GM13977 (cell line): ENCODE measurements at places on chromosomes 13 and 19.
A peak's percentile ranks its signal among the peaks of the same experiment; 100 is the strongest.

DNA sequence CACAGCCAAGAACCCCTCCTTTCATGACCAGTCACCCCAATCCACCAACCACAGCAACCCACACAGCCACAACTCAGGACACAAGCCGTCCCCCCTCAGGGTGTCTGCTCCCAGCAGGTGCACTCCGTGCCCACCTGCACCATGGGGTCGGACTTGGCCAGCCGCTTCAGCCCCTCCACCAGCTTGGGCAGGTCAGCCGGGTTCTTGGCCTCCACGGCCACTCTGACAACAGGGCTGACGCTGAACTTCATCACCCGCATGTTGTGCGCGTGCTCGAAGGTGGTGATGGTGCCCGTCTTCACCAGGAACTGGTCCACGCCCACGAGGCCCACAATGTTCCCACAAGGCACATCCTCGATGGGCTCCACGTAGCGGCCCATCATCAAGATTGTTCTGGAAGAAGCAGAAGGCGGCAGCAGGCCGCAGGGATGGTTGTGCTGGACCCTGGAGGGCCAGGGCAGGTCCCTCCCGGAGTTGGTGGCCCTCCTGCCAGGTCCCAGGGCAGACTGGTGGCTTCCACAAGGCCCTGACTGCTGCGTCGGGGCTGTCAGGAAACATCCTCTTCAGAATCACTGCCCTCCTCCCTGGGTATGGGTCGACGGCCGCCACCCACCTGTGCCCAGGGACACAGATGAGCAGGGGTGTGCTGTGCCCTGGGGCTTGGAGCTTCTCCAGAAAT lies 5.5 kb downstream of the EEF2 start:
- DNase-seq: no peak

- no peak for DNase-seq
Observed at GRCh38 chr19:16856091-16856490, 26.9 kb downstream of the SIN3B start.

DNA sequence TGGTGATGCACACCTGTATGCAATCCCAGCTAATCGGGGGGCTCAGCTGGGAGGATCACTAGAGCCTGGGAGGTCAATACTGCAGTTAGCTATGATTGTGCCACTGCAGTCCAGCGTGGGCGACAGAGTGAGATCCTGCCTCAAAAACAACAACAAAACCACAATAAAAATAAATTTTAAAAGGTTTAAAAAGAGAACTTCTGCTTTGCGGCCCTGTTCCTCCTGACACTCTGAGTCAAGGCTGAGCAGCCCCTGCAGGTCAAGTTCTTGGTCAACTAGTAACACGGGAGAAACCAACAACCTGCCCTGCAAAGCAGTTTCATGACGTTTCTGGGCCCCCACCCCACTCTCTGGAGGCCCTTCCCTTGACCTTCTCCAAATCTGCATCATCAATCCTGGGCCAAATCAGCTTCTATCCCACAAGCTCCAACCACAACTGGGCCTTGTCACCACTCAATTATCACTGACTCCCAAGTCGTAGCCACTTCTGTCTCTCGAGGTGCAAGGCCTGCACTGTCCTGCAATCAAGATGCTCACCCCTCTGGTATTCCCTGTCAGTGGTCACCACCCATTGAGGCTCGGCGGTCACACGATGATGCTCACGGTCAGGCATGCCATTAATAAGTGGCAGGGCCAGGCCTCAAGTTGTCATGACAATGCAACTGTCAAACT lies 7.5 kb downstream of the ELAVL1 start:
- DNase-seq: no peak

- DNase-seq: peak; percentile 74
Observed at GRCh38 chr19:5718579-5719273, 1.2 kb downstream of the LONP1 start.

DNA sequence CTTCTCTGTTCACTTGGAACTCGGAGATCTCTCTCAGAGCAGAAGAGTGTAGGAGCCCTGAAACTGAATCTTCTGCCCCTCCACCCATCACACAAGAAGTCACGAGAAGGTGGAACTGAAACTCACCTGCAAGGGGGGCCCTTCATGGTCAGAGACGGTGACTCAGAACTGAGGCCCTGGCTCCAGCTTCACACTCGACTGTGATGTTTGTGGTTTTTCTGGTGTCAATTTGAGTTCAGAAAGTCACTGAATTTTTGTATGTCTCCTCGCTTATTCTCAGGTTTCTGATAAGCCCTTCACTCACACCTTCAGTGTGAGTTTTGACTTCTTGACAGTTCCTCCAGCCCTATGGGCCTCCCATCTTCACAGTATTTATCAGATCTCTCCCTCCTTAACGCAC lies 23.1 kb downstream of the SIGLEC5 start:
- DNase-seq: peak; percentile 87

DNA sequence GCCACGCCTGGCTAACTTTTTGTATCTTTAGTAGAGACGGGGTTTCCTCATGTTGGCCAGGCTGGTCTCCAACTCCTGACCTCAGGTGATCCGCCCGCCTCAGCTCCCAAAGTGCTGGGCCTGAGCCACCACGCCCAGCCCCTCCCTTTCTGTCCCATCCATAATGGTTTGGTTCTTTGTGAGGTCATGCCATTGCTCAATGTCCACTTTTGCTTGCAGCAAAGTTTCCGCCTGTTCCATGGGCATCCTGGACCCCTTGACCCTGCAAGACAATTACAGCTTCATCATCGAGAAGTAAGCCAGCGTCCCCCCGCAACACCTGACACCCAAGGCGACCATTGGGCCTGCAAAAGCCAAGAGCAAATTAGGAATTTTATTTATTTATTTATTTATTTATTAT lies 16.6 kb downstream of the PRR22 start:
- no peak for DNase-seq

DNA sequence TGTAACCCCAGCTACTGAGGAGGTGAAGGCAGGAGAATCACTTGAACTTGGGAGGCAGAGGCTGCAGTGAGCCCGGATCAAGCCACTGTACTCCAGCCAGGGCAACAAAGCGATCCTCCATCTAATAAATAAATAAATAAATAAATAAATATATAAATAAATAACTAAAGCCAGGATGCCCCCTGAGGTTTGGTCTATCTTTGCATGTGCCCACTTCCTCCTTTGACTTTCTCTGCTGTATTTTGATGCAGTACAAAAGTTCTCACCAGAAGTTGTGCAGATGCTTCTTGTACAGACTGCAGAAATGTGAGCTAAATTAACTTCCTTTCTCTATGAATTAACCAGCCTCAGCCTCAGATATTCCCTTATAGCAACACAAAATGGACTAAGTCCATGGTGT lies 6.5 kb upstream of the N4BP2L2 start:
- no peak for DNase-seq

DNA sequence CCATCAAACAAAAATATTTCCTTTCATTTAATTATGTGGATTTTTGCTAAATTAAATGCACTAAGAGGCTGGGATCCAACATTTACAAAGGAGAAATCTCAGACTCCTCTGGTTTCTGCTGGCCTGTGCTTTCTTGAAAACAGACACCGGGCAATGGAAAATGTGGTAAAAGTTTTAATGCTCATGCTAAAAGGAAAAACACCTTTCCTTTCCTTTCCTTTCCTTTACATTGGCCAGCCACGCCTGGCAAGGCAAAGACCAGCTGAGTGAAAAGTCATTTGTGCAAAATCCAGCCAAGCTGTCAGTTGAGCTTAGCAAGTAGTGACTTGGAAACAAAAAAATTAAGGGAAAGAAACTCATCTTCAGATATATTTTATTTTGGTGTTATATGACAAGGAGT lies 240.3 kb downstream of the LACC1 start:
- no peak for DNase-seq

GRCh38 chr13:59374691-59375090 lies 789.0 kb downstream of the DIAPH3 start:
- DNase-seq: no peak

GRCh38 chr13:28140433-28141125 lies 2.2 kb downstream of the PAN3 start:
- DNase-seq: no peak

DNA sequence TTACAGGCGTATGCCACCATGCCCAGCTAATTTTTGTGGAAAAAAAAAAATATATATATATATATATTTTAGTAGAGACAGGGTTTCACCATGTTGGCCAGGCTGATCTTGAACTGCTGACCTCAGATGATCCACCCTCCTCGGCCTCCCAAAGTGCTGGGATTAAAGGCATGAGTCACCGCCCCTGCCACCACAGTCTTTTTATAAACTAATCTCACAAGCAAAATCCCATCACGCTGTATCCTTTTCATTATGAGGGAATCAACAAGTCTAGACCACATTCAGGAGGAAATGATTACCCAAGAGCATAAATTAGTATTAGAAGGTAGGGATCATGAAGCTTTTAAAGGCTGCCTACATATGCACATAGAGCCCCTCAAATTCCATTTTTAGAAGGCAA lies 210.6 kb upstream of the NBEA start:
- no peak for DNase-seq

DNA sequence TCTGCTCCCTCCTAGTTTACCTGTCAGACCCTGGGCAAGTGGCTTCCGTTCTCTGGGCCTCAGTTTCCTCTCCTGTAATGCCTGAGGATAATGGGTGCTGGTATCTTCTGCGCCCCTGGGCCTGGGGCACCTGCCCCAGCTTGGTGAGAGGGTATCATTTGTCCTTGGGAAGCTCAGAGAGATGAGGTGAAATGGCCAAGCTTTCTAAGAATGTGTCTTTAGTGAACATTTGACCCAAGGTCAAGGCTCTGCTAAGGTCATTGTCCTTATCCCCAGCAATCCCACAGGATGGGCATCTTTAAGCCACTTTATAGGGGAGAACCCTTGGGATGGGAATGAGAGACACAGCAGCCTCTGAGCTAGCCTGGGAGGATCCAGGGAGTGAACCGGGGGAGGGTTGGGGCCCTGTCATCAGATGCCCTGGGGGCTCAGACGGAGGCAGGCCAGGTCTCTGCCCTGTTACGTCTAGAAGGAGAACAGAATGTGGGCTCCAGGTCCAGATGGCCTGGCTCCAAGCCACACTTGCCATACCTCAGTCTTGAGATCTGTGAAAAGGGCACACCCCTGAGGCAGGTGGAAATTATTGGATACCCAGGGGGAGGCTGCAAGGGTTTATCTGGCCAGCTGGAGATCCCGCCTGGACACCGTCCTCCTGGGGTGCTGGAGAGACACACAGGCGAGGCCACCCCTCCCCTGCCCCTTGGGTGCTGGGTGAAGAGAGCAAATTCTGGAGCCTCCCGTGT lies 1.1 kb upstream of the NFIC start:
- DNase-seq: no peak

- DNase-seq: no peak
Observed at GRCh38 chr13:24184882-24185281, 24.4 kb downstream of the SPATA13 start.

- no peak for DNase-seq
Observed at GRCh38 chr19:38250821-38251563, 5.2 kb downstream of the PPP1R14A start.

- DNase-seq: no peak
Observed at GRCh38 chr19:21749090-21749489, 18.3 kb downstream of the ZNF100 start.

DNA sequence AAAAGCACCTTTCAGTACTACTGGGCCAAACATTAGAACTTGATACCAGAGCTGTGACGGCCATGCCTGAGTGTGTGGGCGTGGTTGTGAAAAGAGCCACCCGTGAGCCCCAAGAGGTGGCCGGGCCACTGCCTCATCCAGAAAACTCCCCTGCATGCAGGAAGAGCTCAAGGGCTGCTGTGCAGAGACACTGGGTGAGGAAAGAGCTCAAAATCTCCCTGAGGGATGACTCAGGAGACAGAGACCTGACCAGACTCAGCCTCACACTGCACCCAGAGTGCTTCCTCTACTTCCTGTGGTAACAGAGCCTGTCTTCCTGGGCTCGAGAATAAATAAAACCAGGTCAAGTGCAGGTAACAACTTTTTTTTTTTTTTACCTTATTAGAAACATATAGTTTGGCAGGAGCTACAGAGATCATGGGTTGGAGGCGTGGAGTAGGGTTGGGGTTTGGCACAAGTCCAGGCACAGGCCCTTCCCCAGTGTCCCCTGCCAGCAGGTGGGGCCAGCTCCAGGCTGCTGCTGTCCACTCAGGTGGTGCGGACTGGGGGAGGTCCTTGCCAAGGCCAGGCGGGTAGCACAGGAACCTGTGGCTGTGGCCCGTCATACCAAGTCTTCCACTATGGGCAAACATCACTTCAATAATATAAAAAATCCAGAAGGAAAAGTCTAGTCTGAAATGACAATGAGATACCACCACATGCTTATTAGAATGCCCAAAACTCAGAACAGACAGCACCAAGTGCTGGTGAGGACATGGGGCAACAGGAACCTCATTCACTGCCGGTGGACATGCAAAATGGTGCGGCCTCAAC lies 25.5 kb downstream of the ELL start:
- peak; percentile 67 for DNase-seq

DNA sequence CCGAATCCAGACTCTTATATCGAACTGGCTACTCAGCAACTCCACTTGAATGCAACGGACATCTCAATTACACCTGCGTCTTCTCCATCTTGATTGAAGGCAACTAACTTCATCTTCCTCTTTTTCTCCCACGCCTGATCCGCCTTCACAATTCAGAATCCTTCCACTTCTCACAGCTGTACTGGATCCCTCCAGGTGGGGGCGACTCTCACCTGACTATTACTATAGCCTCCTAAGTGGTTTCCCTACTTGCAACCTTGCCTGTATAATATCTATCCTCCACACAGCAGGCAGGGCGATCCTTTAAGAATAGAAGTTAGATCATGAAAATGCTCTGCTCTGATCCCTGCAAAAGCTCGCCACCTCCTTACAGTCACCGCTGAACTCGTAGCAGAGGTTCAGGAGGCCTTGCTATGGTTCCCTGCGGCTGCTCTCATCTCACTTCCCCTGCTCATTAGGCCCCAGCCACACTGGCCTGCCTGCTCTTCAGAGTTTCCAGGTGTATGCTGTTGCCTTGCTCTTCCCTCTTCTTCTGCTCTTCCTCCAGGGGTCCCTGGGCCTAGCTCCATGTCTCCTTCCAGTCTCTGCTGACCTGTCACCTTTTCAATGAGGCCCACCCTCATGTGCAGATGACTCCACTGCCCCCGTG lies 31.9 kb downstream of the RFXAP start:
- DNase-seq: no peak

DNA sequence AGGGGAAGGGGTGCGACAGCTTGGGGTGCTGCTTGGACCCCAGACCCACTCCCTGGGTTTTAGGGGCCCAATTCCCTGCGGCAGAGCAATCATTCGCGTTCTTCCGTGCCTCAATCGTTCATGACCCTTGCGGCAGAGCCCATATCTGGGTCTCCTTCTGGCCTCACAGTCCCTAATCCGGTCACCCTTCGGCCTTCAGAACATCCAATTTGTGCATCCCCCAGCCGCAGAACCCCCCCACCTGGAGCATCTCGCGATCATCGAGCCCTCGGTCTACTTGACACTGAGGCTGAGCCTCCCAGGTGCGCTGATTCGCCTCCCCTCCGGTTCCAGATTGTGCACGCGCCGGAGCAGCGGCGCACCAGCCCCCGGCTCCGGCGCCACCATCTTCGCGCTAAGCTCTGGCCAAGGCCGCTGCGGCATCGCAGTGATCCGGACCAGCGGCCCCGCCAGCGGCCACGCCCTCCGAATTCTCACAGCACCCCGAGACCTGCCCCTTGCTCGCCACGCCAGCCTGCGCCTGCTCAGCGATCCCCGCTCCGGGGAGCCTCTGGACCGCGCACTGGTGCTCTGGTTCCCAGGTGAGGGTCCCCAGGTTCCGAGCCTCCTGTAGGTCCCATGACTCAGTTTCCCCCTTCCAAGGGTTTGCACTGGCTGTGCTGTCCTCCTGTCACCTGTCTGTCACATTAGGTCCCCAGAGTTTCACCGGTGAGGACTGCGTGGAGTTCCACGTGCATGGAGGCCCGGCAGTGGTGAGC lies 501 bp downstream of the GTPBP3 start:
- peak; percentile 65 for DNase-seq

GRCh38 chr13:49453465-49453864 lies 9.4 kb downstream of the SETDB2 start:
- DNase-seq: no peak

- DNase-seq: no peak
Observed at GRCh38 chr19:10884274-10884673, 12.9 kb downstream of the CARM1 start.
